ENCODE measurements at places on chromosomes 5 and 9.

- no peak overlapping the region for H3K27ac ChIP-seq
- H3K36me3 ChIP-seq = no peaks in the 10 kb centered on the region
- no peak overlapping the region for H3K4me3 ChIP-seq
- no peaks in the 10 kb centered on the region for H3K27me3 ChIP-seq
These were observed 4.8 kb upstream of the DOLPP1 start for GRCh38 chr9:129075996-129076639.

- H3K27ac ChIP-seq = no peak overlapping the region
- no peaks in the 10 kb centered on the region for H3K27me3 ChIP-seq
- H3K4me1 ChIP-seq = no peaks in the 10 kb centered on the region
- no peak overlapping the region for H3K4me3 ChIP-seq
These were observed 23.7 kb upstream of the MROH2B start for GRCh38 chr5:41094871-41095270.

DNA sequence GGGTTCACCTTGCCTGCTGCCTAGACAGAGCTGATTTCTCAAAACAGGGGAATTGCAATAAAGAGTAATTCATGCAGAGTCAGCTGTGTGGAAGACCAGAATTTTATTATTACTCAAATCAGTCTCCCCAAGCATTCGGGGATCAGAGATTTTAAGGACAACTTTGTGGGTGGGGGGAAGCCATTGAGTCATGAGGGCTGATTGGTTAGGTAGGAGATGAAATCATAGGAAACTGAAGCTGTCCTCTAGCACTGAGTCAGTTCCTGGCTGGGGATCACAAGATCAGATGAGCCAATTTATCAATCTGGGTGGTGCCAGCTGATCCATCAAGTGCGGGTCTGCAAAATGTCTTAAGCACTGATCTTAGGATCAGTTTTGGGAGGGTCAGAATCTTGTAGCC, 159.1 kb upstream of the MAP1B start:
- no peaks in the 10 kb centered on the region for H3K4me1 ChIP-seq
- H3K4me3 ChIP-seq = no peak overlapping the region
- no peak for DNase-seq
- H3K27me3 ChIP-seq = no peaks in the 10 kb centered on the region

DNA sequence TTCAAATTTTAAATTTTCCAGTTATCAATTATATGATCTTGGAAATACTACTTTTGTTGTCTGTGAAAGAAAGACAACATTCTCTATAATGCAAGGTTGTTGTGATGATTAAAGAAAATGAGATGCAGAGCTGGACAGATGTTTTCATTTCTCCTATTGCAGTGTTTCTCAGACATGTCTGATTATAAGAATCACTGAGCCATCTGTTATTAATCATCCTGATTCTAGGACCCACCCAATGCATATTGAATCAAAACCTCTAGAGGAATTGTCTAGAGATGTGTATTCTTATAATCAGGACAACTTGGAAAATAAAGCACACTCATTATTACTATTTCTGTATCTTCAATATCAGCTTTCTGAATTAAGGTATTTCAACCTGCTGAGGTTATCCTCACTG, 121.1 kb upstream of the ASTN2 start:
- DNase-seq = no peak
- H3K27ac ChIP-seq = no peak overlapping the region
- no peaks in the 10 kb centered on the region for H3K27me3 ChIP-seq

- H3K4me1 ChIP-seq = no peaks in the 10 kb centered on the region
- no peaks in the 10 kb centered on the region for H3K27me3 ChIP-seq
- no peak overlapping the region for H3K4me3 ChIP-seq
- DNase-seq = no peak
These were observed 49.4 kb downstream of the ADAMTS19 start for GRCh38 chr5:129509363-129509975.

DNA sequence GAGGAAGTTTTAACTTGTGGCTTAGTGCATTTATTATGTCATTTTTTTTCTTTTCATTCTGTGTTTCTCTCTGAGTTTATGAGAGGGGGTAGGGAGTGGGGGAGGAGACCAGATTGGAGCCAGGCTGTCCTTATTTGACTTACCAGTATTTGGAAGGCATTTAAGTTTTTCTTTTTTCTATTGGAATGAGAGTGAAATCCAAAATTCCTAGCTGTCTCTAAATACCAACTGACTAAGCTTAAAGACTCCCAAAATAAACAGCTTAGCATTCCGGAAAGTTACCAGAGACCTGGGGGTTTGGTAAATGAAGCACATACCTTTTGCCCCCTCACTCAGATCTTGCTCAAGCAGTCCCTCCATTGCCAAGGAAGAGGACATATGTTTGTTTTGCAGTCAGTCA, 581.9 kb upstream of the BRINP1 start:
- peaks cover 11% of the 10 kb centered on the region for H3K27me3 ChIP-seq
- no peaks in the 10 kb centered on the region for H3K4me1 ChIP-seq
- no peak overlapping the region for H3K4me3 ChIP-seq
- no peaks in the 10 kb centered on the region for H3K36me3 ChIP-seq
- no peak for DNase-seq

GRCh38 chr9:131690941-131691573, 48.8 kb downstream of the RAPGEF1 start:
- no peak for DNase-seq
- H3K27me3 ChIP-seq = no peaks in the 10 kb centered on the region

DNA sequence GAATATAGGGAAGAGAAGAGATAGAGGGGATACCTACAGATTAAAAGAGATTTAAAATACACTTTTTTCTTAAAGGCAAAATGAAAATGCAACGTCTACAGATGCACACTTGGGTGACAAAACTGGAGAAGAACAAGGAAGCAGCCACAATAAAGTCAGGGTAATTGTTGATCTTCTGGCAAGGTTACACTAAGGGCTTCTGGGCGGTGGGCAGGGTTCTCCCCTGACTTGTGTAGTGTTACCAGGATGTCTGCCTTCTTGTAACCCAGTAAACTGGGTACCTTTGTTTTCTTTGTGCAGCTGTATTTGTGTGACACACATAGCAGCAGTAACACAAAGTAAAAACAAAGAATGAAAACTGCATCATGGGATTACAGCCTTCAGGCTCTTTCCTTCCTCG, 37.8 kb downstream of the EPB41L4B start:
- no peak overlapping the region for H3K4me3 ChIP-seq
- H3K27me3 ChIP-seq = no peaks in the 10 kb centered on the region
- H3K4me1 ChIP-seq = no peaks in the 10 kb centered on the region
- no peak overlapping the region for H3K27ac ChIP-seq
- no peak for DNase-seq

DNA sequence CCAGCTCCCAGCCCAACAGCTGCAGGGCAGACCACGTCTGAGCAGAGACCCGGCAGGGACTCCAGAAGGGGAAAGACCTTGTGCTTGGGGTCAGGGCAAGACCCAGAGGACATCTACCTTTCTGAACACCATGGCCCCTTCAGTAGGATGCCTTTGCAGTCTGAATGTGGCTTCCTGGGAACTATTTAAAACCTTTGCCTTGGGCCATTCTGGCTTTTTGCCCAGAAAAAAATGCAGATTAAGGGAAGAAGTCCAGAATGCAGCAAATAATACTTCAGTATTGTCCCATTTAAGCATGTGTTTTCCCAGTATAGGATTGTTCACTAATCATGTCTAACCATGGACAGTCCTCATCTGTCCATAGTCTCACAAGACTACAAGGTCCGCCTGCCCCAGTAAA, 67.5 kb upstream of the ERCC6L2 start:
- no peaks in the 10 kb centered on the region for H3K36me3 ChIP-seq
- H3K4me1 ChIP-seq = peaks cover 13% of the 10 kb centered on the region
- H3K27me3 ChIP-seq = no peaks in the 10 kb centered on the region
- no peak overlapping the region for H3K27ac ChIP-seq

- no peaks in the 10 kb centered on the region for H3K27me3 ChIP-seq
- peaks cover 9% of the 10 kb centered on the region for H3K4me1 ChIP-seq
- no peak overlapping the region for H3K27ac ChIP-seq
- DNase-seq = no peak
These were observed 15.7 kb downstream of the SQSTM1 start for GRCh38 chr5:179836225-179837019.

GRCh38 chr5:116281309-116281708, 196.5 kb downstream of the COMMD10 start:
- H3K27me3 ChIP-seq = no peaks in the 10 kb centered on the region
- no peaks in the 10 kb centered on the region for H3K4me1 ChIP-seq
- no peak overlapping the region for H3K4me3 ChIP-seq
- H3K36me3 ChIP-seq = no peaks in the 10 kb centered on the region

GRCh38 chr5:427415-428087, 15.4 kb upstream of the EXOC3 start:
- H3K4me1 ChIP-seq = peaks cover 30% of the 10 kb centered on the region
- no peak for DNase-seq
- H3K27ac ChIP-seq = no peak overlapping the region
- no peak overlapping the region for H3K4me3 ChIP-seq
- peaks cover 21% of the 10 kb centered on the region for H3K36me3 ChIP-seq
